ENCODE measurements at places on chromosomes 7 and 10. TPM values are rescaled to one million over a fixed set of nuclear protein-coding genes. Genes with fewer than 3 reads are reported as not detected.

Gene SPDYE11
- total RNA-seq = not detected

Gene ARPC1B
- 319 TPM for total RNA-seq

Gene GNGT1
- not detected for total RNA-seq

Gene GARIN1A
- total RNA-seq = 0.88 TPM

Gene SFTPA2
- not detected for total RNA-seq

Gene AEBP1
- 21.5 TPM for total RNA-seq

Gene CTAGE8
- not detected for total RNA-seq

Gene MKX
- not detected for total RNA-seq

Gene CSGALNACT2
- total RNA-seq = 37.2 TPM

Gene IGFBP3
- total RNA-seq = 12.5 TPM

Gene TRPV5
- total RNA-seq = not detected

- no peaks in the 10 kb centered on the region for H3K27me3 ChIP-seq
- no peaks in the 10 kb centered on the region for H3K36me3 ChIP-seq
- H3K4me3 ChIP-seq = no peak overlapping the region
- no peaks in the 10 kb centered on the region for H3K4me1 ChIP-seq
Measured at GRCh38 chr7:46583656-46584055, 662.6 kb upstream of the IGFBP3 start.

GRCh38 chr7:69531050-69531449 is 67.2 kb upstream of the AUTS2 start:
- H3K27ac ChIP-seq = no peak overlapping the region
- no peak overlapping the region for H3K4me3 ChIP-seq
- H3K27me3 ChIP-seq = no peaks in the 10 kb centered on the region

- no peak overlapping the region for H3K4me3 ChIP-seq
- H3K4me1 ChIP-seq = peaks cover 15% of the 10 kb centered on the region
- no peak overlapping the region for H3K27ac ChIP-seq
- DNase-seq = no peak
Measured at GRCh38 chr10:132417957-132418441, 21.0 kb downstream of the PWWP2B start.

- no peaks in the 10 kb centered on the region for H3K36me3 ChIP-seq
- no peak overlapping the region for H3K27ac ChIP-seq
- H3K4me3 ChIP-seq = no peak overlapping the region
- H3K27me3 ChIP-seq = no peaks in the 10 kb centered on the region
- no peak for DNase-seq
- H3K4me1 ChIP-seq = no peaks in the 10 kb centered on the region
Measured at GRCh38 chr7:55048221-55048859, 29.5 kb downstream of the EGFR start.

- DNase-seq = no peak
- H3K36me3 ChIP-seq = peaks cover 2% of the 10 kb centered on the region
- H3K27me3 ChIP-seq = no peaks in the 10 kb centered on the region
- no peak overlapping the region for H3K4me3 ChIP-seq
- H3K4me1 ChIP-seq = peaks cover 2% of the 10 kb centered on the region
- no peak overlapping the region for H3K27ac ChIP-seq
Measured at GRCh38 chr10:86899670-86900276, 57.6 kb downstream of the MMRN2 start.

- peaks cover 68% of the 10 kb centered on the region for H3K36me3 ChIP-seq
- H3K4me1 ChIP-seq = peaks cover 20% of the 10 kb centered on the region
- DNase-seq = no peak
- no peak overlapping the region for H3K27ac ChIP-seq
Measured at GRCh38 chr10:7334642-7334964, 76.2 kb downstream of the SFMBT2 start.

DNA sequence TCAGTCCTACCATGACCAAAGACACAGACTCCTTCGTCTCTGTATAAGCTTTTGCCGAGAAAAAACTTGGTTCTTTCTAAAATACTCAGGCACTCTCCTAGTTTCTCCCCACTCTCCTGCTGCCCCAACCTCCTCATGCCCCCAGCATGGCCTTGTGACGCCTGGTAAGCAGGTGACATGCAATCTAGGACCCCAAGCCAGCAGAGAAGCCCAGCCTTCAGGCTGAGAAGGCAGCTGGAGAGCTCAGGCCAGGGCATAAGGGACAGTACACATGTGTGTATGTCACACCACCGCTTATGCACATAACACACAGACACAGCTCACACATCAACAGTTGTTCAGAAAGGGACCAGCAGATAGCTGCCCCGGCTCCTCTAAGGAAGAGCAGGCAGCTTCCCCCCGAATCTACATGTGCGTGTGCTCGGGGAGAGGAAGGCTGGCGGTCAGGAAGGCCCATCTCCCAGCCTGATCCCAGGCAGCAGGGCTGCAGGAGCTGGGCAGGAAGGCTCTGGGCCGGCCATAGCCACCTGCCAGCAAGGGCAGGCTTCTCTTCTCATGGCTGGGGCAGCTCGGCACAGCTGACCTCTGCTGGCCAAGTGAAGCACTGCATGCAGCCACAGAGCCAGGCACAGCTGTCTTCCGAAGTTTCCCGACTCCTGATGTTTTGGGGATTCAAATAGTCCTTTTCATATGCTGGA is 8.5 kb downstream of the DDX56 start:
- no peaks in the 10 kb centered on the region for H3K27me3 ChIP-seq
- DNase-seq = peak; percentile 77
- H3K4me3 ChIP-seq = no peak overlapping the region
- peaks cover 21% of the 10 kb centered on the region for H3K36me3 ChIP-seq
- peaks cover 9% of the 10 kb centered on the region for H3K4me1 ChIP-seq
- peak overlapping the region; percentile 71 for H3K27ac ChIP-seq

GRCh38 chr10:81019029-81019890 is 481.6 kb downstream of the SH2D4B start:
- H3K27me3 ChIP-seq = no peaks in the 10 kb centered on the region
- H3K36me3 ChIP-seq = no peaks in the 10 kb centered on the region
- no peak for DNase-seq

GRCh38 chr10:76155961-76156360 is 724.5 kb downstream of the LRMDA start:
- H3K4me3 ChIP-seq = no peak overlapping the region
- no peaks in the 10 kb centered on the region for H3K4me1 ChIP-seq
- H3K36me3 ChIP-seq = no peaks in the 10 kb centered on the region
- H3K27me3 ChIP-seq = no peaks in the 10 kb centered on the region

- no peaks in the 10 kb centered on the region for H3K27me3 ChIP-seq
- H3K4me3 ChIP-seq = no peak overlapping the region
- H3K27ac ChIP-seq = no peak overlapping the region
- no peak for DNase-seq
Measured at GRCh38 chr7:129454249-129454551, 20.0 kb downstream of the STRIP2 start.

DNA sequence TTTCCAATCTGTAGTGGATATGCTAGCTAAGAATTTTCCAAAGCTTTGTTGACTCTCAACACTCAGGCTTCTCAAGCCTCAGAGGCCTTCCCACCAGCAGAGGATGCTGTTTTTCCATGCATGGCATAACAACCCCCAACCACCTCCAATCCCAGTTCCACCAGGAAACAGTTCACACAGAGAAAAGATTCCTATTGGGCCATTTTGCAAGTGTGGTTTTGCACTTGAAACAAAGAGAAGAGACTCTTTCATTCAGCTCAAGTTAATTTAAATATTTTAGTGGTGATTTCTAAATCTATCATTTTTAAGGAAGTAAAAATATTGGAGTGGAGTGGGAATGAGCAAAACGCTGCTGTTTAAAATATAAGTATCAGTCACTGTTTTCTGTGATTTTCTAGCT is 105.6 kb upstream of the COL1A2 start:
- no peaks in the 10 kb centered on the region for H3K36me3 ChIP-seq
- no peaks in the 10 kb centered on the region for H3K4me1 ChIP-seq
- H3K27ac ChIP-seq = no peak overlapping the region
- no peak overlapping the region for H3K4me3 ChIP-seq
- DNase-seq = no peak

DNA sequence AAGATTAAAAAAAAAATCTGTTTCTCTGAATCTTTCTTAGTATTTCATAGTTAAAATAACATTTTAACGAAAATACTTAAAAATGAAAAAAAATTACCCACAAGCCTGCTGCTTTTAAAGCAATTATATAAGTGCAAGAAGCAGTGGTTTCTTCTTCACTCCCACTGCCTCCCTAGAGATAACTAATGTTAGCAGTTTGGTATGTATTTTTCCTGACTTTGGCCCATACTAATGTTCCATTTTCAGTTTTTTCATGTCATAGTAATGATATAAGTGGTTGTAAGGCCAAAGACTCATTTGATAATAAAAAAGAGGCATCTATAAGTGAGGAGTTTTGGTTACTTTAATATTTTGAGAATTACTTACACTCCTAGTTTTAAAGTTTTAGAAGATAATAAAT is 24.3 kb upstream of the LAMB1 start:
- no peaks in the 10 kb centered on the region for H3K36me3 ChIP-seq
- H3K27ac ChIP-seq = no peak overlapping the region
- H3K27me3 ChIP-seq = peaks cover 31% of the 10 kb centered on the region
- no peaks in the 10 kb centered on the region for H3K4me1 ChIP-seq

GRCh38 chr10:82266438-82266837 is 391.4 kb downstream of the NRG3 start:
- H3K27ac ChIP-seq = no peak overlapping the region
- H3K36me3 ChIP-seq = no peaks in the 10 kb centered on the region
- DNase-seq = no peak

GRCh38 chr7:55326081-55326835 is 38.9 kb upstream of the LANCL2 start:
- no peaks in the 10 kb centered on the region for H3K36me3 ChIP-seq
- no peak overlapping the region for H3K27ac ChIP-seq
- no peak overlapping the region for H3K4me3 ChIP-seq
- DNase-seq = no peak
- H3K4me1 ChIP-seq = no peaks in the 10 kb centered on the region

DNA sequence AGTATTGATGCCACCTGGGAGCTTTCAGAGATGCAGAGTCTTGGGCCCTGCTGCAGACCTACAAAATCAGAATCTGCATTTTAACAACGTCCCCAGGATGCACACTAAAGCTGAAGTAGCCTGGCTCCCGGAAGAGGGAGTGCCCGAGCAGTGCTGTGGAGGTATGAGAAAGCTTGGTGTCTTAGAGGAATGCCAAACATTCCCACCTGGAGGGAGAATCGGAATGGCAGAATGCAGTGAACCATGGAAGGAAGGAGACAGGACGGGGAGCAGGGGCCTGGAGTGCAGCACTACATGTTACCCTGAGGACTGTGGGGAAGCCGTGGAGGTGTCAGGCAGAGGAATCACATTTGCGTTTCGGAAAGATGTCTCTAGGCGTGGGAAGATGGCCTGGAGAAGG is 90.9 kb downstream of the AOAH start:
- peaks cover 18% of the 10 kb centered on the region for H3K4me1 ChIP-seq
- peaks cover 8% of the 10 kb centered on the region for H3K36me3 ChIP-seq
- peak overlapping the region; percentile 13 for H3K27ac ChIP-seq
- no peak overlapping the region for H3K4me3 ChIP-seq

GRCh38 chr10:44981172-44982113 is 2.8 kb upstream of the DEPP1 start:
- H3K4me1 ChIP-seq = peaks cover 5% of the 10 kb centered on the region
- no peak for DNase-seq
- peak overlapping the region; percentile 25 for H3K27ac ChIP-seq
- no peak overlapping the region for H3K4me3 ChIP-seq
- no peaks in the 10 kb centered on the region for H3K36me3 ChIP-seq
- peaks cover 1% of the 10 kb centered on the region for H3K27me3 ChIP-seq

DNA sequence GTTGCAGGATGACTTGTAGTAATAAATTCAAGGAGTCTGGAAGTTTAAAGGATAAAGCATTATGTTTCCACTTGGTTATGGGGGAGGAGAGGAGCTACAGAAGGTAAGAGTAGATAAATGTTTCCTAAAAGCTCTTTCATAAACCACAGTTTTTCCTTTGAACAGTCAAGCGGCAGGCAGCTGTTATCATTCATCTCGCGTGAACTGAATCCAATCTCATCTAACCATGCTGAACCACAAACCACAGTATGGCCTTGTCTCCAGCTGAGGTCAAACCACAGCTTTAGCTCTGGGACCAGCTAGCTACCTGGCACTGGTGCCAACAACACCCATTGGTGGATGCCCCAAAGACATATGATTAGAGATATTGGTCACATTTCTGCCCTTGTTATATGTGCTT is 63.3 kb downstream of the NOC3L start:
- peaks cover 58% of the 10 kb centered on the region for H3K27me3 ChIP-seq
- H3K4me3 ChIP-seq = no peak overlapping the region
- H3K27ac ChIP-seq = no peak overlapping the region
- H3K4me1 ChIP-seq = peaks cover 11% of the 10 kb centered on the region

DNA sequence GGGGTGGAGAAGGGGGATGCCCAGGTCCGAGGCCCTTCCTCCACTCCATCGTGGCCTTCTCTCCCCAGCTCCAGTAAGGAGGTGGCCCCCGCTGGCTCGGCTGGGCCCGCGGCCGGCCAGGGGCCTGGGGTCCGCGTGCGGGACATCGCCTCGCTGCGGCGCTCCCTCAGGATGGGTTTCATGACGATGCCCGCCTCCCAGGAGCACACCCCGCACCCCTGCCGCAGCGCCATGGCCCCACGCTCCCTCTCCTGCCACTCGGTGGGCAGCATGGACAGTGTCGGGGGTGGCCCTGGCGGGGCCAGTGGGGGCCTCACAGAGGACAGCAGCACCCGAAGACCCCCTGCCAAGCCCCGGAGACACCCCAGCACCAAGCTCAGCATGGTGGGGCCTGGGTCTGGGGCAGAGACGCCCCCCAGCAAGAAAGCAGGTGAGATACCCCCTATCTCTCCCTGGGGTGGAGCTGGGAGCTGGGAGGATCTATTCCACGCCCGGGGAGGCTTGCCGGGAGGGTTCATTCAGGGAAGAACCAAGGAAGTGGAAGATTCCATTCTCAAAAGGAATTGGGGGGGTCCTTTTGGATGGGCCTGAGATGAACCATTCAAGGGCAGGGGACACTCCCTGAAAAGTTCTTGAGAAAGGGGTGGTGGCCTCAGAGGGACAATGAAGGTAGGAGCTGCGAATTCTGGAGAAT is 3.2 kb downstream of the NYAP1 start:
- no peak overlapping the region for H3K4me3 ChIP-seq
- no peak overlapping the region for H3K27ac ChIP-seq
- no peak for DNase-seq
- no peaks in the 10 kb centered on the region for H3K36me3 ChIP-seq

DNA sequence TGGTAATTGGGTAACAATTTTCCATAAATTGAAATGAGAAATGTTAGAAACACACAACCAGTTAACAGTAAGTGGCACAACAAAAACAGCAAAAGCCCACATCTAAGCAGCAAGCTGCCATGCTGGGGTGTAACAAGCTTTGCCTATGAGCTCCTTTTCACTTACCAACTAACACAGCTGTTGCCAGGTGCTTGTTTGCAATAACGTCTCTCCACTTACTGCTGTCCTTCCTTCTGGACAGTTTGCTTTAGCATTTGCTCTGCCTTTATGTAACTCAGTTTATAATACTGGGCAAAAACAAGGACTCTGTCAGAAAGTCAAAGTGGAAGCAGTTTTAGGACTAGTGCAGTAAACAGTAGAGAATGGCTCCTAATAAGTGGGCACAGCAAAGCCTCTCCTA is 740.9 kb downstream of the POM121L12 start:
- no peak for DNase-seq
- no peaks in the 10 kb centered on the region for H3K36me3 ChIP-seq
- no peak overlapping the region for H3K27ac ChIP-seq
- H3K4me3 ChIP-seq = no peak overlapping the region

GRCh38 chr10:75165684-75166622 is 44.6 kb upstream of the VDAC2 start:
- H3K27ac ChIP-seq = peak overlapping the region; percentile 93
- H3K27me3 ChIP-seq = no peaks in the 10 kb centered on the region
- H3K4me1 ChIP-seq = peaks cover 39% of the 10 kb centered on the region
- DNase-seq = no peak
- H3K4me3 ChIP-seq = peak overlapping the region; percentile 74
- peaks cover 18% of the 10 kb centered on the region for H3K36me3 ChIP-seq

- peaks cover 33% of the 10 kb centered on the region for H3K4me1 ChIP-seq
- no peaks in the 10 kb centered on the region for H3K36me3 ChIP-seq
- no peak for DNase-seq
- H3K27ac ChIP-seq = peak overlapping the region; percentile 93
Measured at GRCh38 chr7:100602889-100603725, 944 bp downstream of the PCOLCE start.

Data from activated naive CD8-positive, alpha-beta T cell treated with anti-CD3 and anti-CD28 coated beads, Interleukin-2, amount 10 ng/mL, durations not matched to agents 7 days and 5 days (primary cell).